ENCODE measurements at places on chromosomes 16 and 17.

GRCh38 chr17:29292071-29292991 lies 1.6 kb downstream of the NUFIP2 start:
- peak; percentile 37 for DNase-seq

DNA sequence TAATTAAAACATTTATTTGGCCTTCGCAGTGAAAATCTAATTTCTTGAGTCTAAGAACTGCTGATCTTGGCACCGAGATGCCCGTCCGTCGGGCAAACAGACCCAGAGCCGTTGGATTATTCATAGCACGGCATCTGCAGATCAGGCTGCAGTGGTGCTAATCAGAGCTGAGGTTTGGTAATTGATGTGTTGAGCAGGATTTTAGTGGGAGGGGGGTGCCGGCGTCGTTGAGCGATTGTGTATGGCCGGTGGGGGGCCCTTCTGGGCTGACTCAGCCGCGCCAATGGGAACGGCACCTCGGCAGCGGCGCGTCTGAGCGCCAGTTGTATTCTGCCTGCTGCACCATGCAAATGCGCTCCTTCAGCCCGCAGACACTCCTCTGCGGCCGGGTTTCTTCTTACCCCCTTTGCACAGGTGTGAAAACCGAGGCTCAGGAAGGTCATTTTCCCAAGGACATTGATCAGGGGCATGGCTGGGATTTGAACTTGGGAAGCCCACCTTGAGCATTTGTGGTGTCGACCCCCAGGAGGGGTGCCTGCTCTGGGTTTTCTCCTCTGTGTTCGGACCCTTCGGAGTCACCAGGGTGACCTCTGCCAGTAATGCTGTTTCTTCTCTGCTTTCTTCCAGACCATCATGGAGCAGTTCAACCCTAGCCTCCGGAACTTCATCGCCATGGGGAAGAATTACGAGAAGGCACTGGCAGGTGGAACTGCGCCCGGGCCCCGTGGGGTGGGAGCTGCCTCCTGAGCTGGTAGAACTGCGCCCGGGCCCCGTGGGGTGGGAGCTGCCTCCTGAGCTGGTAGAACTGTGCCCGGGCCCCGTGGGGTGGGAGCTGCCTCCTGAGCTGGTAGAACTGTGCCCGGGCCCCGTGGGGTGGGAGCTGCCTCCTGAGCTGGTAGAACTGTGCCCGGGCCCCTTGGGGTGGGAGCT lies 18.4 kb downstream of the BAIAP2 start:
- no peak for DNase-seq

DNA sequence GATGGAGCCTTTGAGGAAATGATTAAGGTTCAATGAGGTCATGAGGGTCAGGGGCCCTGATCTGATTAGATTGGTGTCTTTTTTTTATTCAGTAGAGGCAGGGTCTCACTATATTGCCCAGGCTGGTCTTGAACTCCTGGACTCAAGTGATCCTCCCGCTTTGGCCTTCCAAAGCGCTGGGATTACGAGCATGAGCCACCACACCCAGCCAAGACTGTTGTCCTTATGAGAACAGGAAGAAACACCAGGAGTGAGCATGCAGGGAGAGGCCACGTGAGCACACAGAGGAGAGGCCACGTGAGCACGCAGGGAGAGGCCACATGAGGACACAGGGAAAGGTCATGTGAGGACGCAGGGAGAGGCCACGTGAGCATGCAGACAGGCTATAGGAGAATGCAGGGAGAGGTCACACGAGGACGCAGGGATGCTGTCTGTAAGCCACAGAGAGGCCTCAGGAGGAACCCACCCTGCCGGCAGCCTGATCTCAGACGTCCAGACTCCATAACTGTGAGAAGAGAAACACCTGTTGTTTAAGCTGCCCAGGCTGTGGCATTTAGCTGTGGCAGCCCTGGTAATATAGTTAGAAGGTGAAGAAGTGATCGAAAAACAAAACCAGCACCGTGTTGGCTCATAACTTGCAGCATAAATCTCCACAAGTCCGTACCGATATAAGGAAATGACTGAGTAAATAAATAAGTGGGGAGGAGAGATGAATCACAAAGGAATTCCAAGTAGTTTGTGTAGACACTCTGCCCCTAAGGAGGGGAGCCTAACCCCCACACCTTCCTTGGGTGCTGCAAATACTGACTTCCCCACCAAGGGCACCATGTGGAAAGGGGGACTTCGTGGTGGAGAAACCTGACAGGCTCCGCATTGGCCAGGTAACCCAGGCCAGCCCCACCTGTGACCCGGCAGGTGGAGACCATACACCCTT lies 14.6 kb upstream of the CSNK1D start:
- DNase-seq, result no peak

DNA sequence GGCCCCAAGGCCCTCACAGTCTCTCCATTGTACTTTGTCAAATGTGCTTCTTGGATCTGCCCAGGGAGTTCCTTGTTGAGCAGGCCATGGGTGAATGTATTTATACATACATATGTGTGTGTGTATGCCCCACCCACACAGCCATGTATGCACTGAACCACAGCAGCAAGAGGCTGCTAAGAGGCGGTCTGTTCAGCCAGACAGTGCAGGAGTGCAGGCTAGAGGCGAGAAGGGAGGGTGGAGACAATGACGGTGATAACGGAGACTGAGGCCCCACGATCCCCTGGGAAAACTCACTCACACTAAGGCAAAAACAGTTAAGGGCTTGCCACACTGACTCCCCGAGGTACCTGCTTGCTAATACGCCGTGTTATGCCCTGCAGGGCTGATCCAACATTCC lies 151.0 kb upstream of the CDC42EP4 start:
- no peak for DNase-seq

- DNase-seq, result peak; percentile 51
Measured at GRCh38 chr17:1203111-1203966, 23.6 kb upstream of the ABR start.

DNA sequence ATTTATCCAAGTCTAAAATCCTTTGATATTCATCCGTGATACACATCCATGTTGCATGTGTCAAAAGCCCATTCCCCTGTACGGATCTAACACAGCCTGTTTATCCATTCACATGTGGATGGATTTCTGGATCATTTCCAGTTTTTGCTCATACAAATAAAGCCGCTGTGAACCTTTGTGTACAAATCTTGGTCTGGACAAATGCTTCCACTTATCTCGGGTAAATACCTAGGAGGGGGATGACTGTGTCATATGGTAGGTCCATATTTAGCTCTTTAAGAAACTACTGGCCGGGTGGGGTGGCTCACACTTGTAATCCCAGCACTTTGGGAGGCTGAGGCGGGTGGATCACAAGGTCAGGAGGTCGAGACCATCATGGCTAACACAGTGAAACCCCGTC lies 6.3 kb upstream of the TBCD start:
- no peak for DNase-seq

DNA sequence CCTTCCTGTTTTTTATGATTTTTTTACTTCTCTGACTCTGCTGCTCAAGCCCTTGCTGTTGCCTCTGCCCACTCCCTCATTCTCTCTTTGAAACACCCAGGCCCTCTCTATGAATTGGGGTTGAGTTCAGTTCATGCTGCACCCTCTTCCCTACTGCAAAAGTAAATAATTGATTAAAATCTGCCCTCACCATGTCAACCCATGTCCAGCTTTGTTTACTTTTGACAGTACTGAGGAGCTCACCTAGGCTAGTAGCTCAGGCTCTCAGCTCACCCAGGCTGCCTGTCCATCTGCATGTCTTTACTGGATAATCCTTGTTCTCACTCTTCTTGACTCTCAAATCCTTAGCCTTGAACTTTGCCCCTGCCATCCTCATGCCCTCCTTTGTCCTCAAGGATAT lies 95.2 kb downstream of the SPACA3 start:
- DNase-seq, result no peak

DNA sequence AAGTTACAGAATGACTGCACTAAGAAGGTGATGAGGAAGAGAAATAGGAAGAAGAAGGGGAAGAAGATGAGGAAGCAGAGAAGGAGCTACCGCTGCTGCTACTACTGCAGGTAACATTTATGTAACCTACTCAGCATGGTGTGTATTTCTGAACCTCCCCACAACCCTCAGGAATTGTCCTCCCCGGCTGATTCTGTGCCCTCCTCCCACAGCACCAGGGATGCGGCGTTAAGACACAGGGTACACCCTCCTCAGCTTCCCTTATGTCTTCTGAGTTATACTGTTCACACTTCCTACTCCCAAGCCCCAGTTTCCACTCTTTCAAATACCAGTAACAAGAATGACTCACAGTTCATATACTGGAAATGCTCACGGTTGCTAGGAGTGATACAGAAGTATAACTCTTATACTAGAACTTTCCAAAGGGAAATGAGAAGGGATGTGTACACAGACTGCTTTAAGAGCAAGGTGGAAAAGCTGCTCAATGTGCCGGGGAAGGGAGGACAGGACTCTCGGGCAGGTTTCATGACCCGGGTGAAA lies 224.5 kb upstream of the PSMD7 start:
- no peak for DNase-seq

DNA sequence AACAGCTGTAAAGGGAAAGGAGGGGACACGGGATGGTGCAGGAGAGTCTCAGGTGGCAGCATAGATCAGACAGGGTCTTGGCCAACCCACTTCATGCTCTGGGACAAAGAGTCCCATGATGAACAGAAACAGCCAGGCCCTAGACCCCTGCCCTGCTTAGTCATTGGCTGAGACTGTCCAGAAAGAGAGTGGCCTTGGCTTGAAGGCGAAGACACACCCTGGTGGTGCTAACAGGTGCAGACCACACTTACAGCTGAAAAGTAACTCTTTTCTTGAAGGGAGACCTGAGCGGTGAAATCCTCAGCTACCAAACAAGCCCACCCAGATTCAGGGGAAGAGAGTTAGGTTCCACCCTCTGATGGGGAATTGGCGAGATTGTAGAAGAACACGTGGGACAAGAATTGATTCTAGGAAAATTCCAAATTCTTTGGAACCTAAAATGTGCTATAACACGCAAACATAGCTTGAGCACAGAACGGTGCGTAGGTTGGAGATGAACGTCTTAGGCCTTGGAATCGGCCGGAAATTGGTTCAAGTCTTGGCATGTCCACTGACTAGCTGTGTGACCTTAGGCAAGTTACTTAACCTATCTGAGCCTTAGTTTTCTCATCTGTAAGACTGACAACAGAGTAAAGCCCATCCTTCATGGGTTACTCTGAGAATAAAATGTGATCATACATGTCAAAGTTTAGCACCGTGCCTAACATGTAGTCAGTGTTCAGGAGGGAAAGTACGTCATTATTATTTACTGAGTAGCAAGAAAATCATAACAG lies 12.5 kb upstream of the MLYCD start:
- no peak for DNase-seq

DNA sequence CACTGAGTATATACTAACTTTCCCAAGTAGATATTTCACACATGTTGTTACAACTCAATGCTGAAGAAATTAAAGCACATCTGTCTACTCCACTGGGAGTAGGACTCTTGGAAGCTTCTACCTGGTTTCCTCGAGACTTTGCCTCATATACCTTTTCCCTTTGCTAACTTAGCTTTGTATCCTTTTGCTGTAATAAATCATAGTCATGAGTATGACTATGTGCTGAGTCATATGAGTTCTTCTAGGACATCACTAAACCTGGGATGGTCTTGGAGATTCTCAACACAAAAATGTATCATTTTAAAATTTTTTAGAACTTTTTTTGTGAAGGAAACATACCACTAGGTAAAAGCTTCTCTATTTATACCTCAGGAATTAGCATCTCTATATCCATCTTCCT lies 39.8 kb downstream of the ABCA5 start:
- no peak for DNase-seq

DNA sequence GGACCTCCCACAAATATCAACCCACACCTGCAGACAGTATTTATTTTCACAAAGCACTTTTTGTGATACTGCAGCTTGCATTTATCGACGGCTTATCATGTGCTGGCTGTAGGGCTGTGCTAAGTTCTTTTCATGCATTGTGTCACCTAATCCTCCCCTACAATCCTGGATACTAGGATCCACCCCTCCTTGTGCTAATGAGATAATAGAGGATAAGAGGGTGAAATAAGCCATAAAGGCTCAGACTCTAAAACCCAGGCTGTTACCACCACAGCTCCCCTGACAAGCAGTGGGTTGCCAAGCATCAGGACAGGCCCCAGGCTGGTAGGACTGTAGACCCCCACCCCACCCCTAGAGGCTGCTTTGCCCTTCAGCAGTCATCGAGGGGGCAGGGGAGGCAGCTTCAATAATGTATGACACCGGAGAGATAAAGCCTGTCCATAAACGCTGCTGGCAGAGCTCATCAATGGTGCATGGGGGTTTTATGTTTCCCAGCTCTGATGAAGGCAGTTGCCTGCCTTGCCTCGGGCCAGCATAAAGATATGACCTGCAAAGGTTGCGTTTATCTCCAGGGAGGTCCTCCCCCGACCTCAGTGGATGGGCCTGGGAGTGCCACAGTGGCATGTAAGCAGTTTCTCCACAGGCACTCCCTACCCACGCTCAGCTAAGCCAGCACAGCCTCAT lies 73.9 kb upstream of the C16orf82 start:
- no peak for DNase-seq

- DNase-seq, result no peak
Measured at GRCh38 chr16:82185012-82185411, 15.0 kb upstream of the MPHOSPH6 start.

DNA sequence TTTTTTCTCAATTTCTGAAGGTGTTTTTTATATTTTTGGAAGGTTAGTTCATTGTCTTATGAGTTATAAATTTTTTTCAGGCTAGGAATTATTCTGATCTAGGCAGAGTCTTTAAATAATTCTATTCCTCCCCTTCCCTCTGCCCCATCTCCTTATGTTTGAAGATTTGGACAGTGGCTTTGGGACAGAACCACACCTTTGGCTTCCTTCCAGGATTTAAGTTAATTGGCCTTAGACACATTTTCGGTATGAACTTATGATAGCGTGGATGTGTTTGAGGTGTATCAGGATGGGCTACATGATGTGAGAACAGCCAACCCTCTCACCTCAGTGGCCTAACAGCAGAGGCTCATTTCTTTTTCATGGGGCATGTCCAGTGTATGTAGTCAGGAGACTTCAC lies 24.3 kb downstream of the EPN2 start:
- DNase-seq, result no peak

DNA sequence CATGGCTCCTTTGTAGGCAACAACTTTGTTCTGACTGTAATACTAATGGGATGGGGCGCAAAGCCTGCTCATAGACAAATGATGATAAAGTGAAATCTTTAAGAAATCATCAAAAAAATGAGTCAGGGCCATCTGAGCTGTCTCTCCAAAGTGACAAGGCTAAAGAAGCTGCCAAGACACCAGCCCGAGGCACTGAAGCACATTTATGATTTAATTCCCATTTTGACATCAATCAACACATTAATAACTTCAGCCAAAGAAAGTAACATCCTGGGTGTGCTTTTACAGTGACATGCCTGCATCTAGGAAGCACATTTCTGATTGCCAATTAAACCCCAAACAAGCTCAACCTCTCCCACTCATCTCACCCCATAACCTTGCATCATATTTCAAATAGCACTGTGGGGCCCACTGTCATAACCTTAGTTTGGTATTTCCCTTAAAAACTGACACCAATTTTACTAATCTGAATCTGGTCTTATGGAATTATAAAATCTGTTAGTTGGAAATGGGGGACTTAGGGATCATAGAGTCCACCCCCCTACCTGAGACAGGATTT lies 676.6 kb downstream of the TOX3 start:
- DNase-seq, result no peak

- no peak for DNase-seq
Measured at GRCh38 chr16:88687676-88688012, 1.3 kb upstream of the SNAI3 start.
